Forelimb muscle (tissue), 1 donor: ENCODE measurements at places on chromosomes 5 and 9.

DNA sequence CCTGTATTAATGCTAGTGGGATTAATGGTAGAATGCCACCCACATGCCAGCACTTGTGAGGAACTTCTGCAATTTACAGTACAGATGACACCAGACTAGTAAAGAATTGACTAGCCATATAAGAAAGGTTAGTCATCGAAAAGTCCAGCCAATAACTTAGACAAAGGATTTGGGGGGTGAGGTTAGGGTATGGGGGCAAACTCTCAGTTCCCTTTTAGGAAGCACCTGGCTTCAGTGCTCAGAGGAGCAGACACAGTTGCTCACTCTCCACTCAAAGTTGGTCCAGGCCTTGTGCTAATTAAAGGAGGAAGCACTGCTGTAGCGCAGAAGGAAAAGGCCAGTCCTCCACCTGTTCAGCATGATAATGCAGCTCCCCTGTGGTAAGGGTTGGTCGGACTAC is 25.2 kb downstream of the TGFBR1 start:
- DNase-seq: no peak

GRCh38 chr5:111582451-111582850 is 70.1 kb upstream of the STARD4 start:
- DNase-seq: no peak

GRCh38 chr9:133991214-133991921 is 756 bp downstream of the VAV2 start:
- DNase-seq: no peak

DNA sequence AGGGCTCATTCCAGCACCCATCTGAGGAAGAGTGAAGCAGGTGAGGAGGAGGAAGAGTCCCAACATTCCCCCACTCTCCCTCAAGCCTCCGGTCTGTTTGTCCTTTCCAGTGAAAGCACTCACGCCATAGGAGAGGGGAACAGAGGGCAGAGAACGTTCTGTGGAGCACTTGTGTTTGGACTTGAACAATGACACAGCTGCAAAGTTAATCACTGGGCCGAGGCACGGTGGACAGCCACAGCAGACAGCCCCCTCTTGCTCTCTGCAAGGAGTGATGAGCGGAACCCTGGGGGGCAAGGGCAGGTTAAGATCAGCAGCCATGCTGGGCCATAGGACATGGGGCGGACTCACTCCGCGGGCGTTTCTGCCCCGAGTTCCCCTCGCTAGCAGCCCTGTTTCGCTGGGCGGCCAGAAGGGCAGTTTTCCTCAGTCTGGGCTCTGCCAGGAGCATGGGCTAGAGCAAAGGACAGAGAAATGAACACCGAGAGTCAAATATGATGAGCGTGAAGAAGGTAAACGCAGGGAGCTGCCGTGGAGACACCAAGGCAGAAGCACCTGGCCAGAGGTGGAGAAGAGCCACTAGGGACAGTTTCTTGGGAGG is 185.7 kb downstream of the GAPVD1 start:
- DNase-seq: no peak

DNA sequence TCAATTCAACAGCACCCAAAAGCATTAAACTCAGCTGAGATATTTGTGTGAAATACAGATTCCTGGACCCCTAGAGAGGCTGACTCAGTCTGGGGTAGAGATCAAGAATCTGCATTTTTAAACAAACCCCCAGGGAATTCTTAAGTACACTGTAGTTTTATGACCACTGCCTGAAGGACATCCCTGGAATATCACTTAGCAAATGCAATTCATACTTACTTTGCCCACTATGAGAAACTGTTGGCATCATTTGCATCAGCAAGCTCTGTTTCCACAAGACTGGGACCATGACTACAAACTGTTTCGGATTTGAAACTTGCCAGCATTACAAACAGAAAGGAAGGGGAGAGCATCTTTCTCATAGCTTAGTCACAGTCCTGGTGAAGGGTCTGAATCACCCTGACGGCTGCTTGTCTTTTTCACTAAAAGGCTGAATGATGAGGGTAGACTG is 63.7 kb downstream of the MLLT3 start:
- DNase-seq: no peak

GRCh38 chr9:2857564-2858198 is 13.8 kb upstream of the PUM3 start:
- DNase-seq: no peak

- no peak for DNase-seq
Observed at GRCh38 chr9:88219601-88220000, 81.3 kb upstream of the SPATA31C2 start.

- DNase-seq: no peak
Observed at GRCh38 chr5:176822041-176822792, 11.9 kb downstream of the UNC5A start.

DNA sequence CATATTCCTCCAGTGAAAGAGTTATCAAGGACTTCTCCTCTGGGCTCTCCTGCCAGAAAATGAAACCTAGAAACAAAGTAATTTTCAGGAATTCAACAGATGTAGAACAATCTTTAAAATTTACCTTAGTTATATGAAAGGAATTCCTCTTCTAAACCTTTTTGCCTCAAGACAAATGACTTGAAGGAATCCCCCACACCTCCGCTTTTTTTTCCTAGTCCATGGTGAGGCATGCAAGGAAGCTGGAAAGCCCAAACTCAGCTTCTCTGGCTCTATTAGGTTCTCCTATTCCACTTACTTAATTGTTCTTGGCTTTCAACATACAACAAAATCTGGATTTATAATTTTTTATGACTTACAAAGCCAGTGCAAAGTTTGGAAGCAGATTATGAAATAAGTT is 27.2 kb downstream of the C6 start:
- DNase-seq: no peak

GRCh38 chr9:116565986-116566385 is 121.1 kb upstream of the TRIM32 start:
- no peak for DNase-seq

DNA sequence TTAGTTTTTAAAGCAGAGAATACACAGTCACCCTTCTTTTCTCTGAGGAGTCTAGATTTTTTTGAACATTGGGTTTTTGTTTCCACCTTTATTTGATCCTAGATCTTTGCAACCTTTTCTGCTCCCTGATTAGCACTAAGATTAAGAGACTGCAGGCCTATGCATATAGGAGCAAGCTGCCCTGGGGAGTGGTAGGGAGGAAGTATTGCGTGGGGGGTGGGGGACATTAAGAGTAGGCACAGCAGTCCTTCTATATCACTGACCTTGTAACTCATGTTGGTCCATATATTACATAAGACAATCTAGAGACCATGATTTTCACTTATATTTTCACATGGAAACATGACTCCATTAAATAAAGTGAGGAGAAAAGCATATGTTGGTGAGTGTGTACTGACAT is 149.1 kb downstream of the ADGRV1 start:
- DNase-seq: no peak

DNA sequence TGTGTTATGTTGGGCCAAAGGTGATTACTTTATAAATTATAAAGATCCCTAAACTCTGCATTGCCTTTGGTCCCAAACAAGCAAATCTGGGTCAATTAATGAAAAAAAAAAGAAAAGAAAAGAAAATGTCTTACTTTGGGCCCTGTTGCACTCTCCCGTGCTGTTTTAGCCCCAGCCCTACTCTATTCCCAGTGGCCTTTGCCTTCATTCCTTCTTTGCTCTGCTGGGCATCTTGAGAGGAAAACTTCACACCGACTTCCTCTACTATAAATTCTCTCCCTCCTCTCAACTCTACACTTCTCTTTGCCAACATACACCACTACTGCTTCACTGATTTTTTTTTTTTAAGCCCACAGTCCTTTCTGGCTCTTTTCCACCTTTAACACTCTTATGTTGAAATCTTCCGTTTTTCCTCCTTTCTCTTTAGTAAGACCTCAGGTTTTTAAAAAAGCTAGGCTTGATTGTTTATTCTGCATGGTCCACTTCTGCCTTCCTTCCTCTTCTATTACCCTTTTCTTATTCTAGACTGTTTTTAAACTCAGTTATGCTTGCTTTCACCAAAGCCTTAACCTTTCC is 4.5 kb upstream of the MSMP start:
- DNase-seq: no peak

DNA sequence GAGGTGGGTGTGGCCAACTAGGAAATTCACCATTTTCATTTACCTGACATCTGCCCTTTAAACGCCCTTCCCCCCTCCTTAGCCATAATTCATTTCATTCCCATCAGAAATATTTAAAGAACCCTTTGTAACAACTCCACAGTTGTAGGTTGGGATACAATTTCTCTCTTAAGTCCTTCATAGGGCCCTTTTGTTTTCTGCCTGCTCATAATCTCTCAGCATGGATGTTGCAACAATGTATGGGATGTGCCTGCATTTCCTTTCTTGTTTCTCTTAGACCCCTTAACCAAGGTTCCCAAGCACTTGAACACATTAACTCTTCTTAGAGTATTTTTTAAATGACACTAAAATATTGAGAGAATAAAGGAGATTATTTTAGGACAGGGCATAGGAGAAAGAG is 51.7 kb upstream of the MYO10 start:
- DNase-seq: no peak

DNA sequence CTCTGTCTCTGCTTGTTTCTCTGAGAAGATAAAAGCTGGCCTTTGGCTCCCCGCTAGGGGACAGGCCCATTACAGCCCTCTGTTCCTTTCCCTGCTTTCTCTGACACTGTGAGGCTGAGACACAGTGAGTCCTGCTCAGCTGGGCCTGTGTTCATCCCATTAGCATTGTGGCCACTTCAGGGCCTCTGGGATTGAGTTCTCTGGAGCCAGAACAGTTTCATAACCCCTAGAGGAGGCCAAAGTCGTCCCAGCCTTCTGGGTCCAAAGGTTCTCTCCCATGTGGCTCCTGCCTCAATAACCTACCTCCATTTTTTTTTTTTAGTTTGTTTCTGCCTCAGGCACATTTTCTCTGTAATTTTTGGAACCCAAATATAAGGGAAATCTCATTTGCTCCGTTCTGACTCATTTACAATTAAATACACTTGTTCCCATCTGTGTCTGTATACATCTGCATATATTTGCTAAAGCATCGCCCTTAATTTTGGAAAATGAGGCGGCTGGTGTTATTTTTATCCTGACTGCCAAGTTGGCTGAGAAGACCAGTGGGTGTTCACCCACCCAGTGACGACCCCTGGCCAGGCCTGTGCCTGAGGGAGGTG is 27.3 kb upstream of the CTNNA1 start:
- no peak for DNase-seq

DNA sequence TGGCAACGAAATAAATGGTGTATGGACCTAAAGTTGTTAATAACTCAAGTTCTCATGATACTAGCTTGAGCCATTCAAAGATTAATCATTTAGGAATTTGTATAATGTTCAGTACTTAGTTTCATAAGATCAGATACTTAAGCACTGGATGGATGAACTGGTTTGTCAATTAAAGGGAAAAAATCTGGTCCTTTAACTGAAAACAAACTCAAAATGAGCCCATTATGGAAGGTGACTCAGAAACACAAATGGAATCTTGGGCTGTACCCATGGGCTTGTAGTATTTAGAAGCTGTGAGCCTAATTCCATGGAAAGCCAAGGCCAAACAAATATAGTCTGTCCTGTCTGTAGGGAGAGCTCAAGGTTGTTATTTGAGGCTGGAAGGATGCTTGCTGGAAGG is 27.6 kb upstream of the ADRB2 start:
- no peak for DNase-seq

DNA sequence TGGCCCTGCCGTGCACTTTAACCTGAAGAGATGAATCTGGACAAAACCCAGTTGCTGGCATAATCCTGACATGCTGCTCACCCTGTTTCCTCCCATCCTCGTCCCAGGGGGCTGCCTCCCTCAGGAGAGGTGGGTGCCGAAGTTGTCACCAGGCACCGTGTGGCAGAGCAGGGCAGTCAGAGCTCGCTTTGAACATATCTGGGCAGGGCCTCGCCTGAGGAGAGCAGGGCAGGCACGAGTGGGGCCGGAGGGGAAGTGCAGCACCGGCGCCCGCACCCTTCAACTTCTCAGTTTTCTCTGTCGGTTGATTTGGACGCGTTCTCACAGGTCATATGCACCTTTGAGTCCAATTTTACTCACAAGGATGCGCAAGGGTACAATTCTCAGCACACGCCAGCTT is 141.1 kb upstream of the PHYKPL start:
- no peak for DNase-seq
